ENCODE measurements at places on chromosomes 4 and X. TPM values are rescaled to one million over a fixed set of nuclear protein-coding genes. Genes with fewer than 3 reads are reported as not detected.

MED12 gene
- total RNA-seq: 23.9 TPM

TMEM271 gene
- not detected for total RNA-seq

COX7B2 gene
- total RNA-seq: not detected

NWD2 gene
- not detected for total RNA-seq

ACSL1 gene
- total RNA-seq: 45.0 TPM

P2RY8 gene
- total RNA-seq: not detected

Data from smooth muscle cell of bladder (primary cell).